Sigmoid colon (tissue), 7 donors: ENCODE measurements at places on chromosomes 7 and 10.

DNA sequence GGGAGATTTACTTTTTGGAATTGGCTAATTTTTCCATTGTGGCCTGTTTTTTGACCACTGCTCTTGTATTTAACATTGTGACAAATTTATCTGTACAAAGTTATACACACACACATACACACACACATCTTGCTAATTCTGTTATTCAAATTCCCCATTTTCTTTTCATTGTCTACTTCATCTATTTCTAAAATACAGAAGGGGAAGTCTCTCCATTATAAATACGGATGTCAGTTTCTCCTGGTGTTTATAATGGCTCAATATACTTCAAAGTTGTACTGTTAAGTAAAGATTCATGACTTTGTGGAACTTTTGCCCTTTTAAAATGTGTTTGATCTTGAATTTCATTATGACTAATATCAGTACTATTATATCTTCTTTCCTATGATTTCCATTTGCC, 81.0 kb downstream of the CNOT4 start:
- no peak for DNase-seq

DNA sequence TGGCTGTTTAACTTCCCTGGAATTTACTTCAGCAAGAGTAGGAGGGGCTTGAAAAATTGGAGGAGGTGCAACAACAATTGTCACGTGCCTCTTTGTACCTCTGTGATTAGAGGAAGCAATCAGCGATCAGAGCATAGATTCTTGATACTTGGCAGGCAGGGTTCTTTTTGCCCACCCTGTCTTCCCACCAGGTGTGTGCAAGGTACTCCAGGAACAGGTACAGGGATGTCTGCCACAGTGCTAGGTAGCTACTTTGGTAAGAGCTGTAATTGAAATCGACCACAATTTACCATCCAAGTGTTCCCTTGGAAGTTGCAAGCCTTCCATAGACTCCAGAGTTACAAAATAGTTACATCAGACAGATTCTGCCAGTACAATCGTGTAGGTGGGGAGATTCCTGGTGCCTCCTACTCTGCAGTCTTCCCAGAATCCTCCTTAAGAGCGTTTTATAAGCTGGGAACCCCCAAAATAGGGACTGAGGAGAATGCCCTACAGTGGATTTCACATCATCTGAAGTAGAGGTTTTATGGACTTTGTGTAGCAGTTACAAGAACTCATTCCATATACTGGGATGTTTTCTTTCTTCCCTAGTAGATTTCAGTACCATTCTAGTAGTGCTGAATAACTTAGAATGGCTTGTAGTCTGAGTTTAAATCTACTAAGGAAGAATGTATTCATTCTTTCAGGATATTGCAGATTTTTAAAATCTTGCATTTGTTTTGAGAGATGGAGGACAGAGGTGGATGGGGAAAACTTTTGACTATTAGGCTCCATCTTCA, 101.9 kb downstream of the EXOC4 start:
- DNase-seq = no peak

- no peak for DNase-seq
These were observed 95.7 kb downstream of the EMX2 start for GRCh38 chr10:117638200-117638599.

GRCh38 chr7:14576578-14576977, 326.0 kb downstream of the DGKB start:
- no peak for DNase-seq

GRCh38 chr7:20284771-20285143, 45.9 kb upstream of the ITGB8 start:
- no peak for DNase-seq

GRCh38 chr7:12131122-12131521, 80.0 kb upstream of the TMEM106B start:
- DNase-seq = no peak

DNA sequence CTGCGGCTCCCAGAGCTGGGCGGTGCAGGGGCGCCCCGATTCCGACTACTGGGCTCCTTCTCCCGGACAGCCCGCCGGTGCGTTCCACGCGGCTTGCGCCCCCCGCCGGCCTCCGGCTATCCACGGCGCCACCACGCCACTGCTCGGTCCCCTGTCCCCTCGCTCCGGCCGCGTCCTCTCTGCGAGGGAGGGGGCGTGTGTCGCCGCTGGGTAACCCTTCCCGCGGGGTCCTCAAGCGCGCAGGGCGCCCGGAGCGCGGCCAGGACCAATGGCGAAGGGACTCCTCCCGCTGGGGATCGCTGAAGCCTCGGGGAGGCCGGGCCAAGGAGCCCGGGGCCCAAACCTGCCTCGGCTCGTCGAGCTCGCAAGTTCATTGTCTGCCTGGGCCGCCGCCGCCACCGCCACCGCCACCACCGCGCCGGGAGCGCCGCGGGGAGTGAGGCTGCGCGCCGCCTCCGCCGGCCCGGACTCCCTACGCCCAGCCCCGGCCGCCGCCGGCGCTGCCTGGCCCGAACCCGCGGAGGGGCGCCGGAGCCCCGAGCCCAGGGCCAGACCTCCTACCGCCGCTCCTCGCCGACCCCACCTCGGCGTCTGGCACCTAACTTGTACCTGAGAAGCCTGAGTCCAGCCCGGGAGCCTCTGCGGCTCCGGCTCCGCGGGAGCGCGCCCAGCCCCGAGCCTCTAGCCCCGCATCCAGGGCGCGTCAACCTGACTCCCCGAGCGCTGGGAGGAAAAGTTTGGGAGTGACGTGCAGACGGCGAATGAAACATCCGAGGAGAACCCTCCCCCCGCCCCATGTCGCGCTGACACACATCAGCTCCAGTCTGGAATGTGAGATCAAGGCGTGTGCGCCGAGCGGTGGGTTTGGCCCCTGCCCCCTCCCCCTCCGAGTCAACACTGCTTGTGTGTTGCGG, at the start of gene CHST15:
TSS of gene CHST15 (minus strand) at position 739 of the 914 bp plus-strand sequence. CDS start 47,386 bp downstream, outside the sequence.
- DNase-seq = peak; percentile 89

DNA sequence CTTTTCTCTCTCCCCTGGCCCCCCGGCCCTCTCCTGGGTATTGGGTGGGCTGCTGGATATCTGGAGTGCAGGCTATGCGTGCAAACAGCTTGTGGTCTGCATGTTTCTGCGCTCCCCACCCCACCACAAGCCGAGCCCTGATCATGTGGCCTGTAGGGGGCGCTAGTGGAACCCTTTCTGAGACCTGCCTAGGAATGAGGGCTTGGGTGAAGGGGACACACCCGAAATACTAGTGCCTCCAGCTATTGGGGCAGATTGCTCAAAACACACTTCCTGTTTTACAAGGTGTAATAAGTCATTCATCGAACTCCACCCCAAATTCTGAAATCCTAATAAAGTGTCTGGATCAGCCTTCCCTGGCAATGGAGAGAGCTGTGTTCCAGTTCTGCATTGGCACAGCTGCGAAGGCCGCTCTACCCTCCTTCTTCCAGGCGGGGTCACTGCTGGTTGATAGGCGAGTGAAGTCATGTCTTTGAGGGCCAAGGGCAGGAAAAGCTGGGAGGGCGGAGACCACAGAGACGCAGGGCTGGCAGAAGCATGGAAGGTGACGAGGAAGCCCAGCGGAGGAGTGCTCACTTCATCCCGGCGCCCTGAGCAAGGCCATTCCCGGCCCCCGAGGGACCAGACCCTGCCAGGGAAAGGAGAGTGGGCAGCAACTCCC, 19.8 kb upstream of the PRRT4 start:
- no peak for DNase-seq
